ENCODE measurements at places on chromosomes 7 and 10. TPM values are rescaled to one million over a fixed set of nuclear protein-coding genes. Genes with fewer than 3 reads are reported as not detected.

INMT gene
- total RNA-seq: 9.5 TPM

ADO gene
- total RNA-seq: 30.7 TPM

C10orf62 gene
- 2.3 TPM for total RNA-seq

CPA2 gene
- 0.18 TPM for total RNA-seq

IL15RA gene
- 3.7 TPM for total RNA-seq

FFAR4 gene
- 0.23 TPM for total RNA-seq

TEX36 gene
- not detected for total RNA-seq

TOMM7 gene
- total RNA-seq: 505 TPM

TRDMT1 gene
- total RNA-seq: 12.9 TPM

ZPBP gene
- total RNA-seq: 0.88 TPM

CCDC7 gene
- total RNA-seq: 20.4 TPM

GIMAP1 gene
- total RNA-seq: 2.6 TPM

PTER gene
- total RNA-seq: 12.7 TPM

TAS2R3 gene
- total RNA-seq: 7.1 TPM

SFTPA2 gene
- total RNA-seq: not detected

TFEC gene
- 14.2 TPM for total RNA-seq

ASB13 gene
- 12.8 TPM for total RNA-seq

FAM25G gene
- not detected for total RNA-seq

NOC3L gene
- total RNA-seq: 16.6 TPM

OR6B1 gene
- total RNA-seq: not detected

HTR5A gene
- total RNA-seq: not detected

MOGAT3 gene
- 1.8 TPM for total RNA-seq

WIPF3 gene
- total RNA-seq: 1.5 TPM

HOXA13 gene
- not detected for total RNA-seq

AOC1 gene
- 82.9 TPM for total RNA-seq

TCAF2 gene
- total RNA-seq: 2.3 TPM

SRGN gene
- total RNA-seq: 93.9 TPM

FOXP2 gene
- total RNA-seq: 6.8 TPM

SEMA3D gene
- 26.0 TPM for total RNA-seq

CYP2C19 gene
- total RNA-seq: 0.18 TPM

ERVW-1 gene
- total RNA-seq: not detected

TMEM213 gene
- total RNA-seq: 43.8 TPM

ALOX5 gene
- total RNA-seq: 17.9 TPM

SPDYE16 gene
- total RNA-seq: 0.53 TPM

CALHM2 gene
- total RNA-seq: 21.1 TPM

RNLS gene
- total RNA-seq: 19.2 TPM

RSPH10B2 gene
- total RNA-seq: 0.53 TPM

GNAT3 gene
- total RNA-seq: not detected

MAPK8 gene
- total RNA-seq: 78.8 TPM

FZD8 gene
- 34.4 TPM for total RNA-seq
